ENCODE measurements at places on chromosomes 2 and 18.

GRCh38 chr2:45567974-45568789 lies 42.9 kb downstream of the SRBD1 start:
- no peak for DNase-seq

- no peak for DNase-seq
Measured at GRCh38 chr2:113697516-113697915, 58.9 kb downstream of the SLC35F5 start.

- DNase-seq = peak; percentile 10
Measured at GRCh38 chr2:10327896-10328669, 25.4 kb downstream of the HPCAL1 start.

DNA sequence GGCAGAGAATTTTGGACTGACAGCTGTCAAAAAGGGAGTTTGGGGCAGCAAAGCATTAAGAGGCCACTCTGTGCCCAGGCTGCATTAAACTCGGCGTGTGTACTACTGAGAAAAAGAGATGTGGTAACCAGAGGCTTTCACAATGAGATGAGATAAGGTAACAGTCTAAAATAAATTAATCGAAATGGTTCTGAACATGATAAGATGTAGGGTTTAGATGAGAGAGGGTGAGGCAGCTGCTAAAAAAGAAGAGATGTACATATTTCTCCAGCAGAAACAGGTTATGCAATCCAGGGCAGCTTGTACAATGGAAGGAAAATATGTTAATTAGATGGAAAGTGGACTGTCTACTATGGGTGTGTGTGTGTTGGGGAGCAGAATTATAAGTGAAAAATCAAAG lies 39.2 kb upstream of the ACTR3 start:
- no peak for DNase-seq

DNA sequence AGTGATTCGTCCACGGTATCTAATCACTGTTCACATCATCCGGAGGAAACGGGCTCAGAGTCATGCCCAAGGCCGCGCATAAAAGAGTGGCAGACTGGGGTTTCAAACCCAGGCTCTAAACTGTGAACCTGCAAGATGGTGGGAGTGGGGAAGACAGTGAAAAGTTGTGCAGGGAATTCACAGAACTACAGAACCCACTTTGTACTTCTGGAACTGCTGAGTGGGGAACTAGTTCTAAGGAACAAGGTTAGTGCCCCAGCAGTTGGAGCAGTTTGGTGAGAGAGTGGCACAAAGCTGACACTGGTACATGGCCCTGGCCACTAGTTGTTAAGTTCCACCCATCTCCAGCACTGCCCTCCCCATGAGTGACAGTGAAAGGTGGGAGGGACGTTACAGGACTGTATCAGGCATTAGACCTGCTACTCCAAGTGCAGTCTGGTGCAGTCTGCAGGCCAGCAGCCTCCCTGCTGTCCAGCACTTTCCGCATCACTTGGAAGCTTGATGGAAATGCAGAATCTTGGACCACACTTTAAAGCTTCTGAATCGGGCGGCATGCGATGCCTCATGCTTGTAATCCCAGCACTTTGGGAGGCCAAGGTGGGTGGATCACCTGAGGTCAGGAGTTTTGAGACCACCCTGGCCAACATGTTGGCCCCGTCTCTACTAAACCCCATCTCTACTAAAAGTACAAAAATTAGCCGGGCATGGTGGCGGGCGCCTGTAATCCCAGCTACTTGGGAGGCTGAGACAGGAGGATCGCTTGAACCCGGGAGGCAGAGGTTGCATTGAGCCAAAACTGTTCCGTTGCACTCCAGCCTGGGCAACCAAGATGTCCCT lies 47.3 kb downstream of the C2orf42 start:
- DNase-seq = peak; percentile 70

GRCh38 chr2:239160226-239161143 lies 240.3 kb downstream of the HDAC4 start:
- no peak for DNase-seq

GRCh38 chr2:216761133-216761532 lies 65.8 kb upstream of the IGFBP5 start:
- DNase-seq = no peak

DNA sequence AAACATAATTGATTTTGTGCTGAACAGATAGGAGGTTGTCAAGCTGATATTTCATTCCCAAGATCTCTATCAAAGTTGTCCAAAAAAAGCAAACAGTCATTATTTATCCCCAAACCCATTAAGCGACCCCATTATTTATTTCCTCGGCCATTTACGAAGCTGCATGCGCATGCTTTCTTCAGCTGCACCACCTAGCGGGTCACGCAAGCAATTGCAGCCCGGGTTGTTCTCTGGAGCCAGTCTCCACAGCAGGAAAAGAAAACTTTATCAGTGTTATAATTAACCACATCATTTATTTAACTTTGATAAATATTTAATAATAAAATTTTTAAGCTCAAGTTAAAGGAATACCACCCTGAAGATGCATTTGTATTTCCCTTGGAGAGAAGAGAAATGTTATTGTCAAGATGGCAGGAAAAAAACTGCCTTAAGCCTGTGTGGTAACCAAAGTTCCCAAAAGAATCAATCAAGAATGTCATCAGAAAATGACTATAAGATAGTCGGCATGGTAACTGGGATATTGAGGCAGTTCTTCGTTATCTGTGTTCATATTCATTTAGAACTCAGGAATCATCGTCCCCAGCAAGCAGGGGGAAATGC lies 304.7 kb downstream of the FBXO15 start:
- DNase-seq = peak; percentile 6

- no peak for DNase-seq
Measured at GRCh38 chr2:219221957-219222518, 3.3 kb upstream of the ABCB6 start.

DNA sequence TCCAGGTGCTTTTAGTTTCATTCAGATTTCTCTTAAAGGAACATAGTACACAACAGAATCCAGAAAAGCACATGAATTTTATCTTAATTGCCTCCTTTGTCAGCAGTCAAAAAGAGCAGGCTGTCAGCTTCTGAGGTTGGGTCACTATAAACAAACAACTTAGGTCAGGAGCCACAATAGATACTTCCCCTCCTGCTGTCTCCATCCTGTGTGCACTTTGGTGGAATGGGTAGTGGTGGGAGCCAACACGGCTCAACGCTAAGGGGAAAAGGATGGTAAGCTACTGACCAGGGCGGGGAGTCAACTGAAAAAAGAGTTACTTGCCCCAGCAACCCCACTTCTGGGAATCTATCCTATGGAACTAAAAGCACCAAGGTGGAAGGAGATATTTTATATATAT lies 121.9 kb downstream of the PAX3 start:
- DNase-seq = no peak

- DNase-seq = no peak
Measured at GRCh38 chr2:54073796-54074195, 41.6 kb upstream of the ACYP2 start.

DNA sequence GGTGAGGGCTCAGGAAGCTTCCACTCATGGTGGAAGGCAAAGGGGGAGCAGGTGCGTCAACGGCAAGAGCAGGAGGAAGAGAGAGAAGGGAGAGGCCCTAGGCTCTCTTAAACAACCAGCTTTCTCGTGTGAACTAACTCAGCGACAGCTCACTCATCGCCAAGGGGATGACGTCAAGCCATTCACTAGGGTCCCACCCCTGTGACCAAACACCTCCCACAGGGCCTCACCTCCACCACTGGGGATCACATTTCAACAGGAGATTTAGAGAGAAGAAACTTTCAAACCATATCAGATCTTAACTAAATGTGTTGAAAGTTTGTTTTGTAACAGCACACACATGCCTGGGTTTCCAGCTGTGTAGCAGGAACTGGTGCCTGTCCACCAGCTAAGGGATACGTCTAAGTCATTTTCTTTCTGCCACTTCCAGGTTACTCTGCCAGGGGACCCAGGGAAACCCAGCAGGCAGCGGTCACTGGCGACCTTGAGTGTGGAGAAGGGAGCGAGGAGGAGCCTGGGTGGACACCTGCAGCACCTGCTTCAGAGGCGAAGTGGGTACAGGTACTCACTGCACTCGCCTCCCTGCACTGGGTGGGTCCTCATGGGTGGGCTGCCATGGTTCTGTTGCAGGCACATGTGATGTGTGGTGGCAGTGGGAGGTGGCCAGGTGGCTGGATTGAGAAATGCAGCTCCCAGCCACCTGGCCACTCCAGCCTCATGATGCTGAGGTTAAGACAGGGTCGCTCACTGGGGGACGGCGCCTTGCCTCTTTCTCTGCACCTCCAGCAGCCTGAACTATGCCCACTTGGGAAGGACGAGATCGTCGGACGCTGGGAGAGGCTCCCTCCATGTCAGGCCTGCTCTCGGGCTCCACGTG lies 8.4 kb upstream of the GPC1 start:
- DNase-seq = peak; percentile 6

GRCh38 chr18:1244397-1245122 lies 339.9 kb downstream of the ADCYAP1 start:
- no peak for DNase-seq

Data from T-helper 1 cell (primary cell).